Fibroblast of skin of left biceps (primary cell): ENCODE measurements at places on chromosomes 1 and 21.

DNA sequence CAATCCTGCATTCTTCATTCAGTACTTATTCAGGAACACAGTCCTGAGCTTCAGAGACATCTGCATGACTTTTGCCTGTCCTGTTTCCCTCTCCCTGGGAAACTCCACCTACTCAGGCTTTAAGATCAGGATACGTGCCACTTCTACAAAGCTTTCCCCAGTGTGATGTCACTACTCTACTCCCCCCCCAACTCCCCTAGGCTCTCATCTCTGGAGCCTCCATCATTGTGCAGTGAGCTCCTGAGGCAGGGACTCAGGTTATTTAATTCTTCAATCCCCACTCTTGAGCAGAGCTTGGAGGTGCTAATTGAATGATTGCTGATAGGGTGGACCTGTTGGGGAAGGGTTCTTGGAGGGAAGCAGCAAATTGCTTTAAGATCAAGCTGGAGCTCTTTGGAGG is 1.2 kb downstream of the NT5C1A start:
- DNase-seq, result no peak

DNA sequence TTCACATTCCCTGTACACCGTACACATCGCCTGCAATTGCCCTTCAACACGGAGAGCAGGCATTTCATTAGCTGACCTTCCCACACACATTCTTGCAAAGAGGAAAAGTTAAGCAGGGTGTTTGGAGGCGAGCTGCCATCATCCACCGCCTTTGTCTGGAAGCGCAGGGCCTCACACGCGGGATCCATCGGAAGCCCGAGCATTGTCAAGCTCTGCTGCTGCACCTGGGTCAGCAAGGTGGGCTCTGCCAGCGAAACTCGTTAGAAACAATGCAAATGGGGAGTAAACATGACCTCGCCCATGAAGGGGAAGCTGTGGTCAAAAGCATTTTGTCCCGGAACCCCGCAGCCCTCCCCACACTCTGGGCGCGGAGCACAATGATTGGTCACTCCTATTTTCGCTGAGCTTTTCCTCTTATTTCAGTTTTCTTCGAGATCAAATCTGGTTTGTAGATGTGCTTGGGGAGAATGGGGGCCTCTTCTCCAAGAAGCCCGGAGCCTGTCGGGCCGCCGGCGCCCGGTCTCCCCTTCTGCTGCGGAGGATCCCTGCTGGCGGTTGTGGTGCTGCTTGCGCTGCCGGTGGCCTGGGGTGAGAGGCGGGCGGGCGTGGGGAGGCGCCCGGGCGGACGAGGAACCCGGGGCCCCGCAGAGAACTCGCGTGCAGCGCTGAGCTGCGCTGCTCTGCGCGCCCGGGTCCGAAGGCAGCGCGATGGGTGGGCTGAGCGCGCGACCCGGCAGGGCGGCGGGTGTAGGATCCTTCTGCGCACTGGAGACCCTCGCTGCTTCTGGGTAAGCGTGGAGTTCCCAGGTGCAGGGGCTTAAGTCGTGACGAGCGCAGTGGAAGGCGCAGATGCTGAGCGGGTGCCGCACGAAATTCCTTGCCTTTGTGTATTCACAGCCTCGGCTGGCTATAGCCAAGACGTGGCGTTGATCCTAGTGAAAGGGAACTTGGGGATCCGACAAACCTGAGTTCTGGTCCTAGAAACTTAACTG is at the start of gene CR1:
Gene CR1, plus strand, starts transcription at position 357 of the 992 bp plus-strand sequence. Its CDS starts 111 bp downstream, at position 468.
- no peak for DNase-seq

DNA sequence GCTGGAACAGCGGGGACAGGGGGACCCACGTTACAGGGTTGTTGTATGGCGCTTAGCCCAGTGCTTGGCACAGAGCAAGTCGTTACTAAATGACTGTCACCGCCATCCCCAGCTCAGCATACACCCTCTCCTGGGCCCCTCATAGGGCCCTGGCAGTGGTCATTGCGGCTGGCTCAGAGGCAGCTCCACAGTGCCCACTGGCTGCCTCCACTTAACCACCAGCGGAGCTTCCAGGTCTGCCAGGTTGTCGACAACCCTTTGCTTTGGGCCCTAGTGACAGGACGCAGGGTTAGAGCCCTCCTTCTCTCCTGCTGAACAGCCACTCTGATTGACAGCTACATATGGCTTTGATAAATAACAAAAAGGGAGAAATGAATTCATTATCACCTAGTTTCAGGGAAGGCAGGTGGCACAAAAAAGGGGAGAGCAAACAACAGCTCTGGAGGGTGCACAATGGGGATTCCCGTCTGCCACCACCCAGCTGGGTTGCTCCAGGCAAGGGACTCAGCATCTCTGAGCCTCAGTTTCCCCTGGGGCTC is 4.8 kb downstream of the EFHD2 start:
- DNase-seq, result no peak

GRCh38 chr1:232472485-232473041 is 157.4 kb downstream of the SIPA1L2 start:
- peak; percentile 50 for DNase-seq

GRCh38 chr1:234979296-234980279 is 149.0 kb downstream of the TOMM20 start:
- DNase-seq, result no peak

- DNase-seq, result no peak
These were observed 511.9 kb upstream of the ZRANB2 start for GRCh38 chr1:71592646-71593274.
